Stimulated activated CD8-positive, alpha-beta memory T cell treated with anti-CD3 and anti-CD28 coated beads, Interleukin-4, amount 100 ng/mL, for 48 hours (primary cell): ENCODE measurements at places on chromosomes 16 and 17.

DNA sequence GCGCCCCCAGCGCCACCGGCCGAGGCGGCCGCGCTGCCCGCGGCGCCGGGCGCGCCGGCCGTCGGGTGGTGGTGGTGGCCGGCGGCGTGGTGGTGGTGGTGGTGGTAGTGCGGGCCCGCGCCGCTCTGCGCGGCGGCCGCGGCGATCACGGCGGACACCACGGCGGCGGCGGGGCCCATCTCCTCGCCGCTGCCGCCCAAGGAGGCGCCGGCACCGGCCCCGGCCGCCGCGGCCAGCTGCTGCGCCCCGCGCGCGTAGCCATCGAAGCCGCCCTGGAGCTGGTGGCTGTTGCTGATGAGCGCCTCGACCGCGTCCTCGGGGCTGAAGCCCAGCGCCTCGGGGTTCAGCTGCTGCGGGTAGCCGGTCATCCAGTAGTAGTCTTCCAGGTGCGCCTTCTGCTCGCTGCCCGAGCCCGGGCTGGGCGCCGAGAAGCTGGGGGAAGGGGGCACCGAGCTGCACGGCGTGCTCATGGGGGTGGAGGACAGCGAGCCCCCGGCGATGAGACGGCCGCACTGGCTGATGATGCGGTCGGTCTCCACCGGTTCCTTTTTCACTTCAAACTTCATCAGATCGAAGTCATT, 1.2 kb downstream of the MAF start:
- peak; percentile 53 for DNase-seq

- no peak for DNase-seq
Observed at GRCh38 chr16:49488740-49489525, 115.3 kb downstream of the C16orf78 start.

GRCh38 chr17:78330570-78331224, 29.2 kb downstream of the SOCS3 start:
- DNase-seq = no peak

DNA sequence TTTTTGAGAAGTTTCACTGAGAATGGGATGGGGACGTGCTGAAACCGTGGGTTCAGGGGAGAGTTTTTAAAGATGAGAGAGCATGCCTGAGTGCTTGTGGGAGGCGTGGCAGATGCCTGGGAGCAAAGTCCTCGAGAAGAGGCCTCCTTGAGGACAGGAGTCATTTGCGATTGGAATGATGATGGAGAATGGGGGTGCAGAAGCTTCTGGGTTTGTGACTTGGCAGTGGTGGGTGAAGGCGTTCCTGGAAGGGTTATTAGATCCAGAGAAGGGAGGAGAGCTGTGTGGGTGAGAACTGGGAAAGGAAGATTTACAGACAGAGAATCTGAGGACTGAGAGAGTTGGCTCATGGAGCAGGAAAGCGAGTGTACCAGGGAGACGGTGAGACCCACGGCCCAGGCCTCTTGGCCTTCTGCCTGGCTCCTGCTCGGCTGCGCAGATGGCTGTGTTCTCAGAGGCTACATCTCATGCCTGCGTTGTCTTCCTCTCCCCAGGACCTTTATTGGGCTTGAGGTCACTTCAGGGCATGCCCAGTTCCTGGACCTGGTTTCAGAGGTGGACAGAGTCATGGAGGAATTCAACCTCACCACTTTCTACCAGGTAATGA, 8.6 kb upstream of the MMP15 start:
- no peak for DNase-seq

GRCh38 chr16:80924372-80924978, 82.2 kb downstream of the CMC2 start:
- peak; percentile 77 for DNase-seq

- no peak for DNase-seq
Observed at GRCh38 chr17:82836823-82837357, 2.9 kb downstream of the ZNF750 start.

DNA sequence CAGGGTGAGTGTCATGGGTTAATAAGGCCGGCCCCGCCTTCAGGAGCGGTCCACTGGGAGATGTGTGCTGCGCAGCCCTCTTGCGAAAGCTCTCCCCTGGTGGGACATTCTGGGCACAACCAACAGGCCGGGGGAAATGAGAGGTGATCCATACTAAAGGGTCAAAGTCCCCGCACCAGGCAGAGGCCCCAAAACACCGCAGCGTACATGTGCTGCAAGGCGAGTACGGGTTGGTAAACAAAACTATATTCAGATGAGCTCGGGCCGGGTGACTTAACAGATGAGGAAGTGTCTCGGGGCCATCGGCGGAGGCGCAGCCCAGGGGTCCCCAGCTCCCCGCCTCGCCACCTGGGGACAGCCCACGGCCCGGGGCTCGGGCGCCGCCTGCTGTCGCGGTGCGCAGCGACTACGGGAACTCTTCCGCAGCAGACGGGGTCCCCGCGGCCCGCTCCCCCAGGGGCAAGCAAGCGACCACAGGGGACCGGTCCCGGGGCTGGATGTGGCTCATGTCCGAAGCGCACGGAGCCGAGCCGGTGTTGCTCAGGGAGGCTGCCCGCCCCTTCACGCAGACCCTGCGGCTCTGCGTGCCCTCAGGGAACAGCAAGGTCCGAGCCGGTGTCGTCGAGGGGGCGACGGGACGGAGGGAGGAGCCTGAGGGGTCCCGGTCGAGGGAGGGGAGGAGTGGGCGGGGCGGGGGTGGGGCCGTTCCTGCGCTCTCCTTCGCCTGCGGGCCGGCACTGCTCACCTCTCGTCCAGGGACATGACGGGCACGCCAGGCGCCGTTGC, at the start of gene RAB37:
TSS of gene RAB37 (plus strand) at position 744 of the 786 bp plus-strand sequence. CDS start at position 761, 17 bp downstream.
- peak; percentile 59 for DNase-seq

DNA sequence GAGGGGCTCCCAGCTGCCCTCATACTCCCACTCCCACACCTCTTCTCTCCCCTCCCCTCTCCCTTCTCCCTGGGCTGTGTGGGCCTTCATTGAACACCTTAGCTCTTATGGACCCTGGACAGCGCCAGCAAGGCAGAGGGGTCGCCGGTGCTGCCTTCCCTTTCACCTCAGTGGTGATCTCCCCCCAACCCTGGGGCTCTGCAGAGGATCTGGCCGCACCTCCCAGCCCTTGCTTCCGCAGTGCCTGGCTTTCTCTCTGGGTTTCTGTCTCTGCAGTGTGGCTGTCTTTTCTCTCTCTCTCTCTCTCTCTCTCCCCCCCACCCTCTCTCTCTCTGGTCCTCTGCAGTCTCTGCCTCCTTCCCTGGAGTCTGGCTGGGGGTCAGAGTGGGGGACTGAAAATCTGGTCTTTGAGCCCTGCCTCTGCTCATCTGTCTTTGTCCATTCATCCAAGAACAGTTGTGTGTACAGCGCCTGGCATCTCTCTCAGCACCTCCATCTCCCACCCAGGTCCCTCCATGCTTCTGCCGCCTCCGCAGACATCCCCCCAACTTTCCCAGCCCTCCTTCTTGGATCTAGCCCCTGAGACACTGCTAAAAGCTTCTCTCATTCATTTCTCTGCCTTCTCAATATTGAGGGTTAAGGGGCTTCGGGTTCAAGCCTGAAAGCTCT, 1.1 kb downstream of the SEZ6L2 start:
- DNase-seq = no peak

- no peak for DNase-seq
Observed at GRCh38 chr17:82608816-82609215, 39.4 kb downstream of the WDR45B start.

DNA sequence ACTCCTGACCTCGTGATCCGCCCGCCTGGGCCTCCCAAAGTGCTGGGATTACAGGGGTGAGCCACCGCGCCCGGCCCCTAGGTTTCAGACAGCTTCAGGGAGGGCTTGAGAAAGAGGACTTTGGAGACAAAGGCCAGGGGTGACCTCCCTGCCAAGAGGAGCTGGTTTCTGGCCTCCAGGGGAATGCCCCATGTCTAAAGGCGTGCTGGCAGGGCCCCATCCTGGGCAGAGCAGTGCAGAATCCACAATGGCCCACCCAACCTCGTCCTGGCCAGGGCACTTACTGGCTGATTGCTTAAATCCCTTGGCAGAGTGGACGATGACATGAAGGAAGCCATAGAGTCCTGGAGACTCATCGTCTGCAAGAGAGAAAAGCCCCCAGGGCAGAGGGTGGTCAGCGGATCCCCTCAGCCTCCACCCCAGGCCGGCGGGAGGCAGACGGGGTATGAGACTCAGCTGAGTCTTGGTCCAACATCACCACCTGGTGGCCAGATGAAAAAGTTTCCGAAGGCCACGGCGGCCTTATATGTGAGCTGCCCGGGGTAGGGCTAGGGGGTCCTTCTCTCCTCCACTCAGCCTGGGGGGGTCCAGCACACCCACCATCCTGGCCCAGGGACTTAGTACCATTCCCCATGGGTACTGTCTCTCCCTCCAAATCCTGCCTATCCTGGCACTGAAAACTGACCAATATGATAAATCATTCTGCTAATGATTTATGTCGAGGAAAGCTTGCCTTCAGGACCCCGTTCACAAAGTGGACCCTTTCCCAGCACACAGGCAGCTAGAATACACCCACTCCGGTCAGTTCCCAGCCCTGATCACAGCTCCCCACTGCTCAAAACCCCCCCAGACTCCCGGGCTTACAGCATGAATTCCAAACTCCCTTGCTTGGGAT, 59.1 kb downstream of the TIMM22 start:
- peak; percentile 67 for DNase-seq

DNA sequence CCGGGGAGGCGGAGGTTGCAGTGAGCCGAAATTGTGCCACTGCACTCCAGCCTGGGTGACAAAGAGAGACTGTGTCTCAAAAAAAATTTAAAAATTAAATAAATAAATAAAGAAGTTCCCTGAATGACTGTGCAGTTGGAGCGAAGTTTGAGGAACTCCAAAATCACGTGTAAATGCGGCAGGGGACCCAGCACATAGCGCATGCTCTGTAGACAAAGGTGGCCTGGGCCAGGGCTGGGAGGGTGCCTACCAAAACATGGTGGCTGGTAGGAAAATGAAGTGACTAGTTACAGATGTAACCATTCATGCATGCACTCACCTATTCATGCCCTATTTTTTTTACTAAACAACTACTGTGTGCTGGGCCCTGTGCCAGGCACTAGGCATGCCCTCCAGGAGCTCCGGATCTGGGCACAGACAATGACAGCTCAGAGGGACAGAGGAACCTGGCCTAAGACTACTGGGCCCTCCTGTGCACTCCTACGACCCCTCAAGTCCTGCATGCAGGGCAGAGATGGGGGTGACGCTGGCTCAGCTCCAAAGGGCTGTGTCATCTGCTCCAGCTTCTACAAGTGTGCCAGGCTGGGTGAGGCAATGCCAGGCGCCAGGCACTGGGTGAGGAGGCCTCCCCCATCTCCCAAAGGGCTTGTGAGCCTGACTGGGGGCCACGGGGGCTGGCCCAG, 65.3 kb downstream of the RMI2 start:
- no peak for DNase-seq

- DNase-seq = peak; percentile 52
Observed at GRCh38 chr17:68204736-68205135, 43.1 kb upstream of the AMZ2 start.

DNA sequence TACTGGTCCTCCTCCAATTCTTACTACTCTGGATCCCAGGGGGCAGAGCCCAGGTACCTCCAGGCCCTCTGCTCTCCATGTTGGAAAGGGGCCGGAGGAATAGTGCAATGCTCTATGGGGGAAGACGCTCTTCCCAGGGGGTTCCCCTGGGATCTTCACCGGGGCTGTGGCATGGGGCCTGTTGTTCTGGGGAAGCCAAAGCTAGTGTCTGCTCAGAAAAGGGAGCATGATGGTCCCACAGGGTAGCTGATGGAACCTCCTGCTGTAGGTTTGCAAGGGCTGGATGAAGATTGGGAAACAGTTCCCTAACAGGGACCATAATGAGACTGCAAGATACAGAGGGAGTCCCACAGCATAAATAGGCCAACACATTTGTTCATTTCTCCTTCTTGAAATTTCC, 114.7 kb downstream of the IRX5 start:
- DNase-seq = no peak

GRCh38 chr17:74296548-74296936, 22.5 kb downstream of the DNAI2 start:
- peak; percentile 57 for DNase-seq

- DNase-seq = no peak
Observed at GRCh38 chr16:68486502-68487202, 38.3 kb upstream of the SMPD3 start.

DNA sequence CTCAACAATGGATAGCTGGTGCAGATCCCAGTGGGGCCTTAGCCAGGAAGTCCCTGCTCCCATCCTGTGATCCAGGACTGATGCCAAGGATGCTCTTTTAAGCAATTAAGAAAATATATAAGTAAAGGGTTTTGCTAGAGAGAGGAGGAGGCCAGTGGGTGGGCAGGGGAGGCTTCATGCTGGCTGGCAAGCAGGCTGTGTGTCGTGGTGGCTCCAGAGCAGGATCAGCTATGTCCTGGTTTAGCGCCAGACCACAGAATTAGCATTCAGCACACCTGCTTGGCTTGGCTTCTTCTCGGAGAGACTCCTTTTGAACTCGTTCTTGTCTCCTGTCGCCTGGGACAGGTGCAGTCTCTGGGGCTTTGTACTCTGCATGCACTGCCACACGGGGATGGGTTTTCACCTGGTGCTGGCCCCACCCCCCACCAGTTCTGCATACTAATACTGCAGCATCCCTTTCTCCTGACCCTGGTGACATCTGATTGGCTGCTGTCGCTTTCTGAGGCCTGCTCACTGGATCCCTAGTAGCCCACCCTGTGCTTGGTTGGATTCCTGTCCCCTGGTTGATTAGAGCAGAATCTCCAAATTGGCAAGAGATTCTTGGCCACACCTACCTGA, 66.1 kb downstream of the PLD6 start:
- DNase-seq = no peak

- peak; percentile 53 for DNase-seq
Observed at GRCh38 chr16:81424771-81425170, 19.8 kb upstream of the CMIP start.

DNA sequence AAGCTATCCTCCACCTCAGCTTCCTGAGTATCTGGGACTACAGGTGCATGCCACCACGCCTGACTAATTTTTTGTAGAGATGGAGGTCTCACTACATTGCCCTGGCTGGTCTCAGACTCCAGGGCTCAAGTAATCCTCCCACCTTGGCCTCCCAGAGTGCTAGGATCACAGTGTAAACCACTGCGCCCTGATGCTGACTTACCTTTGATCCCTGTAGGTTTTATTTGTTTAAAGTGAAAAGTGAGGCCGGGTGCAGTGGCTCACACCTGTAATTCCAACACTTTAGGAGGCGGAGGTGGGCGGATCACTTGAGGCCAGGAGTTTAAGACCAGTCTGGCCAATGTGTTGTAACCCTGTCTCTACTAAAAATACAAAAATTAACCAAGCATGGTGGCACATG, 8.7 kb downstream of the PSKH1 start:
- no peak for DNase-seq

GRCh38 chr17:75383842-75384195, 21.7 kb downstream of the GRB2 start:
- DNase-seq = no peak
